ENCODE measurements at places on chromosomes 7 and 10.

- no peak for DNase-seq
Observed at GRCh38 chr7:132799081-132799413, 222.8 kb upstream of the PLXNA4 start.

- DNase-seq: peak; percentile 43
Observed at GRCh38 chr10:121459622-121460453, 138.4 kb downstream of the FGFR2 start.

DNA sequence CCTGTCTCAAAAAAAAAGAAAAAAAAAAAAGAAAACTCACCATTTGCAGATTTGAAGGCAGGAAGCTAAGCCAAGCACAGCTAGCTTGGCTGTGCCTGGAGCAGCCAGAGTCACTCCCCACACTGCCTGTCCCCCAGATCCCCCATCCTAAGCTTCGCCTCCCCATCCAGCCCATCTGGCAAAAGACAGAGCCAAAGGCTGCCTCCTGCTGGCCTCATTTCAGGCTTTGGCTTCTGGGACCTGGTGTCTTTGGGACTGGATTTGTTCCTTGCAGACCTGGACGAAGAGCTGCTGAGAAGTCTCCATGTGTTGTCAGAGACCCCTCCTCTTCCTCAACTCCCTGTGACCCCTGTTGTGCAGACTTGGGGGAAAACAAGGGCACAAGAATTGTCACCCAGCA lies 8.1 kb downstream of the ASL start:
- no peak for DNase-seq

- peak; percentile 16 for DNase-seq
Observed at GRCh38 chr10:97138174-97138573, 47.6 kb downstream of the SLIT1 start.

DNA sequence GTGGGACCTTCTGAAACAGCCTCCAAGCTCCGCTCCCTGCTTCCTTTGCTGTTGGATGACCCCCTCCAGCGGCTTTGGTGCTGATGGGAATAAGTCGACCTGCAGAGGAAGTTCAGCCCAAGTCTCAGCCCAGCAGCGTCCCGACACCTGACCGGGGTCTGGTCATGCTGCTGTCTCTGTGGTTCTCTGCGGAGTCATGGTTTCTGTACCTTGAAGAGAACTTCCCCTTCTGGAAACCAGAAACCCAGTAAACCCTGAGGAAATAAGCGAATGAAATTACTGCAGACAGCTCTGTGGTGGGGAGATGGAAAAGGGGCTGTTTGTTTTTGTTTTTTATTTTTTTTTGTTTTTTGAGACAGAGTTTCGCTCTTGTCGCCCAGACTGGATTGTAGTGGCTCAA lies 18.3 kb upstream of the ZNF12 start:
- no peak for DNase-seq

GRCh38 chr10:7722927-7723529 lies 19.9 kb downstream of the ITIH2 start:
- no peak for DNase-seq

- no peak for DNase-seq
Observed at GRCh38 chr7:148621563-148621962, 31.0 kb downstream of the C7orf33 start.

DNA sequence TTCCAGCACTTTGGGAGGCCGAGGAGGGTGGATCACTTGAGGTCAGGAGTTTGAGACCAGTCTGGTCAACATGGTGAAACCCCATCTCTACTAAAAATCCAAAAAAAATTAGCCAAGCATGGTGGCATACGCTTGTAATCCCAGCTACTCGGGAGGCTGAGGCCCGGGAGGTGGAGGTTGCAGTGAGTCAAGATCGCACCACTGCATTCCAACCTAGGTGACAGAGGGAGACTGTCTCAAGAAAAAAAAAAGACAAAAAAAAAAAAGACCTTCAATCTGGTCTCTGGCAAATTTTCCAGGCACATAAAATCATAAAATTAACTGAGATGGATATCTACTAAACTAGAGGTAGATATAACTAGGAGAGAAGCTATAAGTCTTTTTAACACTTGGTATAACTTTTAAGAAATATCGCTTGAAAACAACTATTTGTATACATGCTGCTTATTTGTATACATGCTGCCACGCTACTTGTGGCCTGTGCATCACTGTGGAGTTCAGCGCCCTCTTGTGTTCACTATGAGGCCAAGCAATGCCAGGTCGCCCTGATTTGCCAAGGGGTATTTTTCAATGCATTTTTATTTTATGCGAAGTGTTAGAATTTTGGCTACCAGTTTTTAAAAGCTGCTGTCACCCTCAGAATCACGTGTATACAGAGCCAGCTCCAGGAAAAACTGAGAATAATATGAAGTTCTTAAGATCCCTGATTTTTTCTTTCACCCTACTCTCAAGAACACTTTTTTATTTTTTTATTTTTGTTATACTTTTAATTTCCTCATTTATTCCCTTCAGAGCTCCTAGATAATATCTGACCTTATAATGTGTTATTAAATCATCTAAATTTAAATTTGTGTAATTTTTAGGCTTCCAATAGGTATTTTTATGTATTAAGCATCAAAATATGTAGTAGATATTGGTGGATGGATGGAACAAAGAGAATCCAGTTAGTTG lies 26.7 kb downstream of the CYCS start:
- peak; percentile 73 for DNase-seq

DNA sequence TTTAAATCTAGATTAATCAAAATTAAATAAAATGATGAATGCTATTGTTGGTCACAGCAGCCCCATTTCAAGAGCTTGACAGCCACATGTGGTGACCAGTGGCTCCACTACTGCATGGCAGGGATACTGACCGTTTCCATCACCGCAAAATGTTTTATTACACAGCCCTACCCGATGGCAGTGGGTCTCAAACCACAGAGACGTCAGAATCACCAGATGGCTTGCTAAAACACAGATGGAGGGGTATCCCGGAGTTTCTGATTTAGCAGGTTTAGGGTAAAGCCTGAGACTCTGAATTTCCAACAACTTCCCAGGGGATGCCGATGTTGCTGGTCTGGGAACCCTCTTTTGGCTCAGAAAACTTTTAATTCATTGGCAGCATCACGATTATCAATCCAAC lies 47.9 kb downstream of the RSU1 start:
- DNase-seq: no peak

DNA sequence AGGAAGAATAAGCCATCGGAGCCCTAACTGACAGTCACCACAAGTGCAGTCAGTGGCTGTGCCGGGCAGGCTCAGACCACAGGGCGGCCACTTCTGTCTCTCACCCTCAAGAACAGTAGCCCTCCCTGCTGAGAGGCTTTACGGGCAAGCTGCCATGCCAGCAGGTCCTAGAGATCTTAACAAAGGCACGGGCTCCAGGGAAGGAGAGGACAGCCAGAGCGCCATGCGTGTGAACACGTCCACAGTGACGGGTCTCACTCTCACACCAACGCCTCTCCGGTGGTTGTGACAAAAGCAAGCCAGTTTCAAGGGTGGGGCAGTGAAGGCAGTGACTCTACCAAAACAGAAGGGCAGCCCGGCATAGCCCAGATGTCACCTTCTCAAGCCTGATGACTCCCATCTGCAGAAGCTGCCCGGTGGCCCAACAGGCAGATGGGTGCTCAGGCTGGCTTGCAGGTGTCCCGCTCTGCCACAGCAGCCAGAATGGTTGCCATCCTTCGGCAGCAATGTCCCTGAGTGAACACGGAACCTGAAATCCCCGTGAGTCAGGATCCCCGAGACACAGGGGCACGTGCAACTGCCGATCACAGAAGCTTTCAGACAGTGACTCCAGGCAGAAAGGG lies 102.0 kb downstream of the FAM53B start:
- no peak for DNase-seq

GRCh38 chr10:15531927-15532722 lies 161.0 kb upstream of the FAM171A1 start:
- no peak for DNase-seq

DNA sequence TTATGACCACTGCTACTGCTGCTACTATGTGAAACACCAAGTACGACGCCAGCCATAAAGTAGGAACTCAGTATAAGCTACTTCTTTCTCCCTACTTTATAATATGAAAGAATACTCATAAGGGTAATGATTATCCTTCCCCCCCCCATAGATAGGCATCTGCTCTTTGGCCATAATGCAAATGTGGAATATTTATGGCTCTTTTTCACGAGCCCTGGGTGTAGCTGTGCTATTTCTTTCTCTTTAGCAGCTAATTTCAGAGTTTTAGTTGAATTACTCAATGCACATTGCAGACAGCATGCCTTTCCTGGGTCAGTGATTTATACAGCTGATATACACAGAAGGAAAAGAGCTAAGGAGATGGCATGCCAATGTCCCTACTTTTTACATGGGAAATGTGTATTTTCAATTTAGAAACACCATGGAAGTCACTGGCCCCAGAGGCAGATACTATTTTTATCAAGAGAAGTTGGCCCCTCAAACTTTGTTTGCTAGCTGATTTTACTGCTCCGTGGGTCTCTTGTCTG lies 234.1 kb upstream of the KIAA1217 start:
- peak; percentile 38 for DNase-seq

GRCh38 chr7:134293002-134293740 lies 23.6 kb downstream of the SLC35B4 start:
- DNase-seq: no peak

- DNase-seq: peak; percentile 95
Observed at GRCh38 chr10:122282253-122282671, 11.2 kb downstream of the BTBD16 start.

DNA sequence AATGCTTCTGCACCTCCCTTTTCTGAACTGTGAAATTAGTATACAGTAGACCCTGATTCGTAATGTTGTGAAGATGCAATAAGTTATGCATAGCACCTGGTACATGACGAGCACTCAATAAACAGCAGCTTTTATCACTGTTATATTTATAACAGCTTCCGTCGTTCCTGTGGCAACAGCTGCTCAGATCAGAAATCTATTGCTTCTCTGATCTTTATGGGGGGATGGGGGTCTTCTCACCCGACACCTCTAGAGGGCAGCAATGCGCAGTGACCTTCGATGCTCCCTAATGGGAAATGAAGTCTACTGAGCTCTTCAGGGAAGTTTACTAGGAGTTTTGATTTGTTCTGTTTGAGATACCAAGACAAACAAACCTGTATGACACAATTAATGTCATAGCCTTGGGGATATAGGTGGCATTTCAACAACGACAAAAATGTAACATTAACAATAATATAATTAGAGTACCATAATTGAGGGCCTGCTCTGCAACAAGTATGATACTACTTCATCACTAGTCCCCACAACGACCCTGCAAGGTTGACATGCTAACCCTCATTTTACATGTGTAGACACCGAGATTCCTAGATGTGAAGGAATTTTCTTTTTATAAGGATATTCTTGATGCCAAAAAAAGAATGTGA lies 289.6 kb downstream of the SFMBT2 start:
- DNase-seq: peak; percentile 38

- DNase-seq: peak; percentile 8
Observed at GRCh38 chr7:111274857-111275256, 183.9 kb downstream of the LRRN3 start.

GRCh38 chr10:32315424-32315823 lies 31.5 kb downstream of the EPC1 start:
- DNase-seq: no peak

GRCh38 chr10:77582710-77583115 lies 54.9 kb downstream of the KCNMA1 start:
- DNase-seq: peak; percentile 93

- no peak for DNase-seq
Observed at GRCh38 chr7:112759905-112760304, 30.3 kb downstream of the TMEM168 start.

GRCh38 chr7:44087911-44088838 lies 5.8 kb upstream of the POLM start:
- peak; percentile 62 for DNase-seq

DNA sequence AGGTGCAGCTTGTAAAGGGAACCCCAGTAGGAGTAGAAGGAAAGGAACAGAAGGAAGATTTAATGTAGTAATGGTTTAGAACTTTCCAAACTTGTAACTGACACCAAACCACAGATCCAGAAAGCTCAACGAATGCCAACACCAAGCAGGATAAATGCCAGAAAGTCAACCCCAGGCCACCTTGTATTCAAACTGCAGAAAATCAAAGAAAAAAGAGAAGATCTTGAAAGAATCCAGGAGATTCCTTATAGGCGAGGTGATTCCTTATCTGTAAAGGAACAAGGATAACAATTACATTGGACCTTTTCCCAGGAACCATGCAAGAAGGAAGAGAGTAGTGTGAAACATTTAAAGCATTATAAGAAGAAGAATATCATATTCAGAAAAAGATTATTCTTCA lies 93.6 kb downstream of the NKX6-2 start:
- DNase-seq: no peak

GRCh38 chr7:25549271-25549921 lies 321.1 kb upstream of the NPVF start:
- no peak for DNase-seq

GRCh38 chr7:57424515-57425238 lies 25.3 kb upstream of the ZNF716 start:
- no peak for DNase-seq

GRCh38 chr7:94332571-94332970 lies 62.1 kb upstream of the COL1A2 start:
- no peak for DNase-seq

GRCh38 chr7:82080254-82080927 lies 310.5 kb upstream of the HGF start:
- DNase-seq: no peak

DNA sequence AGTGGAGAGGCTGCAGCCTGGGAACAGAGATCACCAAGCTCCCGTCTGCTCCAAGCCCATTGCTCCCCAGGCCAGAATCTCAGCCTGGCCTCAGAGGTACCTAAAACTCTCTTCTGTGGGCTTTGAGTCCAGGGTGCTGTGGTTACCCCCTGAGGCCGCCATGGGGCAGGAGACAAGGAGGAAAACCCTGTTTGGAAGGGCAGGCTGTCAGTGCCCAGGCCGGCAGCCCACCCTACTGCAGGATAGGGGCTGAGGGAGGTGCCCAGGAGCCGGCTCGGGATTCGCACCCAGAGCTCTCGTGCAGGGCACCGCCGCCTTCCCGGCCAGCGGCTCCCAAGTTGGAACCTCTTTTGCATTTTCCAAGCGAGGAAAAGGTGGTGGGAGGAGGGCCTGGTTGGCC lies 24.5 kb downstream of the UNCX start:
- DNase-seq: no peak

GRCh38 chr10:86659721-86660453 lies 5.5 kb downstream of the OPN4 start:
- DNase-seq: no peak

DNA sequence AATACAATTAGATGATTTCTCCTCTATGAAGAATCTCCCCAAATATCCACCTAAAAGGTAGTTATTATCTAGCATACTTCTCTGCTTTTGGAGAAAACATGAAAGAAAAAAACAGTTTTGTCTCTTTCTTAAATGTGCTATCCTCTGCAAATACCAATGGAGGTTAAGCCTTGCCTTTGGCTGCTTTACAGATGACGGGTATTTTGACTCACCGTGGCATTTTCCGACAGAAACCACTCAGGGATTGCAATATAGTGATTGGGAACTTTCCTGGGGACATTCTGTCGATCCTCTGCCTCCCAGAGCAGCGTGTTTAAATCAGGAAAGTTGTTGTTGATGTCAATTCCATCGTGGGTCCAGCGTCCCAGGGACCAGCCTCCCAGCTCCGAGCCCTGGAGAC lies 100.6 kb downstream of the GPR26 start:
- DNase-seq: no peak
